GM13977 (cell line): ENCODE measurements at places on chromosomes 2 and 18.

DNA sequence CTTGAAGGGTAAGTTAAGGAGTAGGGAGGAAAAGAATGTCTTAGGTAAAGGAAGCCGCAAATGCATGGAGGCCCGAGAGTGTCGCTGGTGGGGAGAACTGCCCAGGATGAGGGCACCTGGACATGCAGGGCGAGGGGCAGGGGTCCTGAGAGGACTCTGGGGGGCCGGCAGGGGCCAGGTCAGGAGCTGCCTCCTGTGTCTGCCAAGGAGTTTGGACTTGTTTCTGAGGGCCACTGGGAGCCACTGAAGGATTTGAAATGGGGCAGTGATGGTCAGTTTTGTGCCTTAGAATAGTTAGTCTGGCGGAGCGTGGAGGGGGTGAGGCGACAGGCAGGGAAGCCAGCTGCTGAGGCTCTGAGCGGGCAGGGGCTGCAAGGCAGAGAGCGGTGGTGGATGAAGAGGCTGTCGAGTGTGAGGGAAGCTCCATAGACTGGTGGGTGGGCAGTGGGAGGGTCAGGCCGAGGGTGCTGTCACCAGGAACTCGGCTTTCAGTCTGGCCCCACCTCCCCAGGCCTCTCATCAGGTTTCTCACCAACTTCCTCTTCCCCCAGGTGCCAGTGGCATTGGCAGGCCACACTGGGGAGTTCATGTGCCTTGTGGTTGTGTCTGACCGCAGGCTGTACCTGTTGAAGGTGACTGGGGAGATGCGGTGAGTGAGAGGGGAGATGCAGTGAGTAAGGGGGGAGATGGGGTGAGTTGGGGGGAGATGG lies 14.7 kb upstream of the SLC4A3 start:
- DNase-seq: no peak

- no peak for DNase-seq
These were observed 154.9 kb downstream of the ATAD2B start for GRCh38 chr2:23772056-23772455.

- DNase-seq: peak; percentile 54
These were observed 76.0 kb downstream of the TGIF1 start for GRCh38 chr18:3525870-3526420.

DNA sequence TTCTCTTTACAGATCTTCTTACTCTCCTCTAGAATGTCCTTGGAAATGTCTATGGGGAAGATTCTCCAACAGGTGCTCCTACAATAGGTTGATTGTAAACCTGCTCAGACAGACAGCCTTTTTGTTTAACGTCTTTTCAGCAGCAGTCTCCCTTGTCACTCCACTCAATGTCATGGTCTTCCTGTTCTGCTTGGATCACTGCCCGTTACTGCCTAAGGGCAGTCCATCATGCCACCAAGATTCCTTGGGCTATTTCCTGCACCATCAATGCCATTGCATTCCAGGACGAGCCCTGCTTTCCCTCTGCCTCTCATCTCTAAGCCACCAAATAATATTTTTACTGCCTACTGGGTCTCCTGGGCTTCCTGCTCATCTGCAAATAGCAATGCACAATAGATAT lies 97.4 kb upstream of the GALNT5 start:
- no peak for DNase-seq

GRCh38 chr2:162477011-162477410 lies 133.1 kb downstream of the GCA start:
- no peak for DNase-seq

GRCh38 chr2:9596621-9597311 lies 34.0 kb downstream of the YWHAQ start:
- no peak for DNase-seq

GRCh38 chr2:194182888-194183287 lies 1474.1 kb upstream of the SLC39A10 start:
- no peak for DNase-seq

- no peak for DNase-seq
These were observed 31.0 kb upstream of the WDSUB1 start for GRCh38 chr2:159317392-159318088.

DNA sequence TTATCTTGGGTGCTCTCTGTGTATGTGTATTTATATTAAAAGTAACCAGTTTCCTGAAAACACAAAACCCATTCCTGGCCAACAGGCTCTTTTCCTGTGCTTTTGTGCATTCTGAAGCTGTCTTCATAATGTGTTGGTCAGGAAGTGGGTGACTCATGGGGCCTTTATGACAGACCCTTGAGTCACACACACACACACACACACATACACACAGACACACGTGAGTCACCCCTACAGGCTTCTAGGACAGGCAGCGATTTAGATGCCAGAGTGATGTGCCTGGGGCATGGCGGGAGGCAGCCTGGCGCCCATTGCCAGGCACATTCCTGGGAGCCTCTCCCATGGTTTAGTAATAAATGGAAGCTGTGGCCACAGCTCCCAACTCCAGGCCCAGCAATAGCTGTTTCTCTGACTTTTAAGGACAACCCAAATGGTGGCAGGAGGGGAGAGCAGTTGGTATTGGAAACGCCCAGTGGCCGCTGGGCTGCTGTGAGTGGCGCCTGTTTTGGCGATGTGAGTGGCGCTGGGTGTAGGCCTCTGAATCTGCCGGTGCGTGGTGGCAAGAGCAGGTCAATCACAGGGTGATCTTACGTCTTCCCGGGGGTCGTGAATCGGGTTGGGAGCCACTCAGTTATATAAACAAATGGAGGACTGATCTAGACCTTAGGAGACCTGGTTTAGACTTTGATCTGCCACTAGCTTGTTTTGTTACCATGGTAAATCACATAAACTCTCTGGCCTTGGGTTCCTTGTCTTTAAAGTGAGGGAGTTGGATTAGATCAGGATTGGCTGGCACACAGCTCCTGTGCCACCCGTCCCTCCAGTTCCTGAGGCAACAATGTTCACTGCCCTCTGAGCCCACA lies 150.7 kb upstream of the DLX2 start:
- DNase-seq: no peak

DNA sequence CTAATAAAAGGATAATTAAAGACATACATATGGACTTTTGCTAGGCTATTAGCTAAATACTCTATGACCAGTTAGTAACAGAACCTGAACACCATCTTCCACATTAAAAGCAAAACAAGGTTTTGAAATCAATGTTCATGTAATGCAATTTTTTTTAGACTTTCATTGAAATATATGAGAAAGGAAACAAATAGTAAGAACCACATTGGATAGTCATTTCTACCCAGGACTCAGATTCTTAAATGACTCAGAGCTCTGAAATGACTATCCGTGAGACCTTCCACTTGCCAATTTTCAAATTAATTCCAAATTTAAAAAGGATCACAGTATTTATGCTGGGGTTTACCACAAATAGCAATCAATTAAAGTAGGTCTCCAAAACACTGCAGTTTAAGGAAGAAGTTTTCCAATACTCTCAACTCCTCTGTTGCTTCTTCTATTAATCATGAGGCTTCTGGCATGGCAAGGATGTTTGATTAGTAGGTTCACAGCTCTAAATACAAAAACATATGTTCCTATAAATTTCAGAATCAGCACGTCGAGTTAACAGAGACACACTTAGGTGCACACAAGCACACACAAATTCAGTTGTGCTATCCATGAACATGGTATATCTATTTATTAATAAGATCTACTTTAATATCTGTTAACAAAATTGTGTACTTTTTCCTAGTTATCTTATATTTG lies 841.0 kb downstream of the RNF144A start:
- DNase-seq: peak; percentile 43

DNA sequence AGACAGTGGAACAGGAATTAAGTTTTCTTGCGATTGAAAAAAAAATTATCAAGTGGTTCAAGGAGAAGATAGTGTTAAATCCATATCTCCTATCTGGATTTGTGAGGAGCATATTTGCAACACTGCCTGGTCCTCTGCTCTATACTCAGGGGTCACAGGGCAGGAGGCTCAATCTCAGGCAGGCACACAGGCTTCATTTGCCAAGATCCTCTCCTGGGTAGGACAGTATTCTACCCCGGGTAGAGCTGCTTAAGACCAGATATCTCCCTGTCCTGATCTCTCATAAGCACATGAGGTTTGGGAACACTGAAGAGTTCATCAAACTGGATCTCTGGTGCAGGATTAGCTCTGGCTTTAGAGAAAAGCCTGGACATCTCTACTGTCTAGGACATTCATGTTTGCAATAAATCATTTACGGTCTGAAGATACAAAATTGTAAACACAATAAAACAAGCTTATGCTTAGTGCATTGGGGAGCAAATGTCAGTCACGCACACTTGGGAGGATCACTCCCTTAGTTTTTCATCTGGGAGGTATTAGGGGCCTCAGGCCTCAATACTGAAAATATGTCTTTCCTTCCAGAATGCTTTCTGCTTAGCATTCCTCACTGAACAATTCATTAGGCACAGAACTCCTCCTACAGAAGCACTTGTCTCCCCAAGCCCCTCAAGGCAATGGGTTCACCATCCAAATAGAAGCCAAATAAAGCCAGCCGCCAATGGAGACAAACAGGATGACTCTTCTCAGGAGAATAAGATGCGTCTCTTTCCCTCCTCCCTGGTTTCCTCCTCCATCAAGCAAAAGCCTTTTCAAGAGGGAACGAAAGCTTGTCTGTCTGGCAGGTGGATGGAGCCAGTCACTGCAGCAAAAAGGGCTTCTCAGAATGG lies 34.1 kb upstream of the LCLAT1 start:
- no peak for DNase-seq

DNA sequence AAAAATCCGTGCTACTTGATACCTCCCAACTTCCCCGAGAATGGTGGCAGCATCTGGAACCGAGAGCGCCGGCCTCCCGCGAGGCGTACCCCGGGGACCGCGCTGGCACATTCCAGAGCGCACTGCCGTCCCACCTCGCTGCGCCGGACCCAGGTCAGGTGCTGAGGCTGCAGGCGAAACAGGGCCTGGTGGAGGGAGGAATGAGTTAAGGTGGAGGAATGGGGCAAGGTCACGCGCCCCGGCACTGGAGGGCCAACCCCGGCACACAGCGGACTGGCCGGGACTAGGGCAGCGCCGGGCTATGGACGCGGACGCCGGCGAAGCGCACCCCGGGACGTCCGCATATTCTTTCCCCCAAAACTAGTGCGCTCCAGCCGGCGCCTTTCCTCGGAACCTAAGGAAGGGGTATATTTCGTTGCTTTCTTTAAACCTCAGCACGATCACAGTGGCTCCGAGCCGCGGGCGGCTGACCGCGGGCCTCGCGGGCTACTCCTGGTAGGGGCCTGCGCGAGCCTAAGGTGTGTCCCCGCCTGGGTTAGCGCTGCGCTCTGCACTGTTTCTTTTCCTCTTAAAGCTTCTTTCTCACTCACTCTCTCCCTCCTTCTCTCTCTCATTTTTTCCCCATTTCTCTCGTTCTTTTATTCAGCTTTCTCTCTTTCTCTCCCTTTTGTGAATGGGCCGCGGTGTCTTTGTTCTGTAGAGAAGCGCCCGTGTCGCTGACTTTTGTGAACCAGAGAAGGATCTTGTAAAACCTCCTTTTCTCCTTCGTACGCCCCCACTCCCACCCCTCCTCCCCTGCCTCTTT lies 2.1 kb upstream of the OTX1 start:
- peak; percentile 33 for DNase-seq

DNA sequence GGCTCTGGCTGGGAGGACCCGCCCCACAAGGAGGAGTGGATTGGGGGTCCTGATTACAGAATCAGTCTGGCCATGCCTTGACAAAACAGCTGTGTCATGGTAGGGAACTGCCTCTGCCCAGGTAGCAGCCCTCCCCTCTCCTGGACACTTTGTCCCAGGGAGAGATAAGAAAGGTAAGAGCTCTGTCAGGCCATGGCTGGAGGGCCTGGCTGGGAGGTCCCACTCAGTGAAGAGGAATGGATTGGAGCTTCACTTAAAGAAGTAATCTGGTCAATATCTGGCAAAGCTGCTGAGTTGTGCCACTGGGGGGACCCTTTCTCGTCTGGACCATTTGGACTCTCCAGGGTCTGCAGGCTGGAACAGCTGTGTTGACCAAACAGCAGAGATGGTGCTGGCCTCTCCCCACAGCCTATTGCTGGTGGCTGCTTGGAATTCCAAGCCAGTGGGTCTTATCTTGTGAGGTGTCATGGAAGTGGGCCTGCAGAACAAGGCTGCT lies 75.4 kb downstream of the EPC2 start:
- DNase-seq: no peak
